ENCODE measurements at places on chromosomes 11 and 22. TPM values are rescaled to one million over a fixed set of nuclear protein-coding genes. Genes with fewer than 3 reads are reported as not detected.

DNA sequence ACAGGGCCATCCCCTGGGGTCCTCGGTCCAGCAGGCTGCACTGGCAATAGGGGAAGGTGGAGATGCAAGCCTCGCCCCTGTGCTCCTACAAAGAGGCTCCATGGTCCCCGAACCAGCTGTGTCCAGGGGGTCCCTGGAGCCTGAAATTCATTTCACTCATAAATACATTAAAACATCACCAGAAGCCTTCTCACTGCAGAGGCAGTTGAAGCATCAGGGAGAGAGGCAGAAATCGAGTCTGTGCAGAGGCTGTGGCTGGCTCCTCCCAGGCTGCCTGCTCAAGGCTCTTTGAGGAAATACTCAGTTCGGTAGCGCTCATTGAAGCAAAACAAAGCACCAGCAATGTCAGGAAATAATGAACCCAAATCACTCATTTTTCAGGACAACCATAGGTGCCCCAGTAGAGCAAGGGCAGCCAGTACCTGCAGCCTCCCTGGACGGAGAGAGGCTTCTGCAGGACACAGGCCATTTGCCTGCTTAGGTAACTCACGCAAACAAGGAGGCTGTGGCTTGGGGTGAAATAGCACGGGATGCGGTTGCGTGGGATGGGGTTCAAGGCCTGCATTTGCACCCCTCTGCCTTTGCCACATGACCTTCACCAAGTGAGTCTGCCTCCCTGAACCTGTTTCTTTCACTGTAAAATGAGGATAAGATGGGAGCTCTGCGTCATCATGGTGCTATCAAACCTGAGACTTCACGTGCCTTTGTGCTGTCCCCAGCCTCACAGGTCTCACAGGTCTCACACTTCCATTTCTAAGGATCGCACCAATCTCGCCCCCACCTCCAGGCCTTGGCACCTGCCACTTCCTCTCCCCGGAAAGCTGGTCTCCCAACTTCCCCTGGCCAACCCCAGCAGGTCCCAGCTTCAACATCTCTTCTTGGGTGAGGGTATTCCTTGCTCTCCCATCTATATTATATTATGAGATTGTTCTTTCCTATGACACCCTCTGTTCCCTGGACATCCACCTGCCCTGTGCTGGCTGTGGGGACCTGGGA is 84.3 kb upstream of the SHISAL1 start:
- H3K4me3 ChIP-seq: no peak overlapping the region
- no peaks in the 10 kb centered on the region for H3K36me3 ChIP-seq
- H3K27me3 ChIP-seq: no peaks in the 10 kb centered on the region
- H3K4me1 ChIP-seq: no peaks in the 10 kb centered on the region
- no peak for DNase-seq
- H3K27ac ChIP-seq: no peak overlapping the region

GRCh38 chr11:62922653-62923431 is 1.7 kb upstream of the CHRM1 start:
- peaks cover 48% of the 10 kb centered on the region for H3K27me3 ChIP-seq
- peaks cover 3% of the 10 kb centered on the region for H3K4me1 ChIP-seq
- no peak overlapping the region for H3K27ac ChIP-seq

GRCh38 chr11:111922803-111923202 is 4.1 kb downstream of the C11orf52 start:
- no peaks in the 10 kb centered on the region for H3K27me3 ChIP-seq
- no peak overlapping the region for H3K27ac ChIP-seq
- no peaks in the 10 kb centered on the region for H3K36me3 ChIP-seq
- H3K4me3 ChIP-seq: no peak overlapping the region

- no peak for DNase-seq
- H3K27ac ChIP-seq: no peak within 1 kb of the TSS
- H3K27me3 ChIP-seq: no peaks in the 10 kb centered on the region
- peak within 1 kb of the TSS; percentile 46 for H3K4me3 ChIP-seq
- peaks cover 40% of the 10 kb centered on the region for H3K36me3 ChIP-seq
Observed at GRCh38 chr11:67303132-67303834, at the start of gene SSH3. Gene SSH3, plus strand, starts transcription at chr11:67303530. Its CDS starts 96 bp downstream, at chr11:67303626.

DNA sequence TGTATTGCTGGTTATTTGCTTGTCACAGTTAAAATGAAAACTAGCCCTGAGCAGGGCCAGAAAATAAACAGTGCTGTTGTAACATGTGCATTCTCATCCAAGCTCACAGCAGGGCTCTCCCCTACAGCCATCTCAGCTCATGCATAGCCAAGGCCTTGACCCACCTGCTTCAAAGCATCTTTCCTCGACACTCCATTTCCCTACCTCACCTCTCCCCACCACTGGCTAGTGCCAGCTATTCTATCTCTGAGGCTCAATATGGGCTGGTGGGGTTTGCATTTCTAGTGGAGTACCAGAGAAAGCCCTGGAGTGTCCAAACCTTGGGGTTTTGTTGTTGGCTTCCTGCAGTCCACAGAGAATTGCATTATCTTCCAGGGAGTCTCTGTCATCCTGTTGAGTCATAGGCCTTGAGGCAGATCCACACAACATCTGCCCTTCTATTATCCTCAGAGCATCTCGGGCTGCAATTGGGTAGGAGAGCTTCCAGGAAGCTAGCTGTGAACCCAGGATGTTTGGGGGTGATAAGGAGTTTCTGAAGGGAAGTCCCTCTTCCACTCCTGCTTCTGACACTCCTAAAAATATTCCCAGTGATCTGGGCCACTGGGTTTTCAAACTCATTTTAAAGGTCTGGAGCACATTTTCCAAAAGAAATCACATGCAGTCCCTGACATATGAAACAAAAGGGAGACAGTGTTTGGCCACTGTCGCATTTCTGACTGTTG is 36.1 kb upstream of the AMOTL1 start:
- no peaks in the 10 kb centered on the region for H3K36me3 ChIP-seq
- no peak for DNase-seq
- no peak overlapping the region for H3K27ac ChIP-seq
- H3K4me3 ChIP-seq: no peak overlapping the region

Gene ZNF214
- total RNA-seq: 0.57 TPM

- peaks cover 14% of the 10 kb centered on the region for H3K4me1 ChIP-seq
- no peak for DNase-seq
- no peak overlapping the region for H3K27ac ChIP-seq
- no peaks in the 10 kb centered on the region for H3K36me3 ChIP-seq
- no peak overlapping the region for H3K4me3 ChIP-seq
- no peaks in the 10 kb centered on the region for H3K27me3 ChIP-seq
Observed at GRCh38 chr22:17268501-17269223, 49.4 kb upstream of the ADA2 start.

Gene MUC6
- 0.19 TPM for total RNA-seq

Gene BIRC2
- total RNA-seq: 127 TPM

GRCh38 chr11:45859661-45860140 is 12.4 kb downstream of the CRY2 start:
- peaks cover 70% of the 10 kb centered on the region for H3K36me3 ChIP-seq
- H3K4me3 ChIP-seq: no peak overlapping the region
- DNase-seq: no peak
- H3K27ac ChIP-seq: peak overlapping the region; percentile 76
- H3K4me1 ChIP-seq: peaks cover 19% of the 10 kb centered on the region

DNA sequence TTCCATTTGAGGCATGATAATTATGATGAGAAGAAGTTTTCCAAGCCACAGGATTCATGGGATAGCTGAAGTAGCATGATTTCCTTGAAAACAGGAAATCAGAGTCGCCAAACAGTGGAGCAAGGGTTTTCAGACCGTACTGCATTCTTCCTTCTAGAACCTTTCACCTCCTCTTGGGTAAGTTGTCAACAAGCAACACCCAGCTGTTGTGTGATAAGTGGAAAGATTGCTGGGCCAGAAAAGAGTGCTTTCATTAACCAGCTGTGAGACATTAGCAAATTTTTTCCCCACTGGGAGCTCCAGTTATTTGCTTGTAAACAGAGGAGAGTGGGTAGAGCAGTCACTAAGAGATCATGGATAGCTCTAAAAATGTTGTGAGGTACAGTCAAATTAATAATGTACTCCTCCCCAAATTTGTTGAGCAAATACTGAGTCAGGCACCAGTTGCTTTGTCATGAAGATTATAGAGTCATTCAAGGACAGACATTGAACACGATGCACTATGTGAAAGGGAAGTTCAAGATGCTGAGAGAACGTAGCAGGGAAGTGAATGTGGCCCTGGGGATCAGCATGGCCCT is 11.7 kb upstream of the MPEG1 start:
- no peaks in the 10 kb centered on the region for H3K4me1 ChIP-seq
- H3K4me3 ChIP-seq: no peak overlapping the region
- no peaks in the 10 kb centered on the region for H3K36me3 ChIP-seq
- H3K27ac ChIP-seq: no peak overlapping the region
- no peaks in the 10 kb centered on the region for H3K27me3 ChIP-seq

Gene THRSP
- total RNA-seq: not detected

- H3K36me3 ChIP-seq: no peaks in the 10 kb centered on the region
- no peaks in the 10 kb centered on the region for H3K4me1 ChIP-seq
- no peak overlapping the region for H3K4me3 ChIP-seq
- H3K27me3 ChIP-seq: no peaks in the 10 kb centered on the region
- no peak for DNase-seq
Observed at GRCh38 chr11:43217849-43218248, 93.9 kb upstream of the API5 start.

DNA sequence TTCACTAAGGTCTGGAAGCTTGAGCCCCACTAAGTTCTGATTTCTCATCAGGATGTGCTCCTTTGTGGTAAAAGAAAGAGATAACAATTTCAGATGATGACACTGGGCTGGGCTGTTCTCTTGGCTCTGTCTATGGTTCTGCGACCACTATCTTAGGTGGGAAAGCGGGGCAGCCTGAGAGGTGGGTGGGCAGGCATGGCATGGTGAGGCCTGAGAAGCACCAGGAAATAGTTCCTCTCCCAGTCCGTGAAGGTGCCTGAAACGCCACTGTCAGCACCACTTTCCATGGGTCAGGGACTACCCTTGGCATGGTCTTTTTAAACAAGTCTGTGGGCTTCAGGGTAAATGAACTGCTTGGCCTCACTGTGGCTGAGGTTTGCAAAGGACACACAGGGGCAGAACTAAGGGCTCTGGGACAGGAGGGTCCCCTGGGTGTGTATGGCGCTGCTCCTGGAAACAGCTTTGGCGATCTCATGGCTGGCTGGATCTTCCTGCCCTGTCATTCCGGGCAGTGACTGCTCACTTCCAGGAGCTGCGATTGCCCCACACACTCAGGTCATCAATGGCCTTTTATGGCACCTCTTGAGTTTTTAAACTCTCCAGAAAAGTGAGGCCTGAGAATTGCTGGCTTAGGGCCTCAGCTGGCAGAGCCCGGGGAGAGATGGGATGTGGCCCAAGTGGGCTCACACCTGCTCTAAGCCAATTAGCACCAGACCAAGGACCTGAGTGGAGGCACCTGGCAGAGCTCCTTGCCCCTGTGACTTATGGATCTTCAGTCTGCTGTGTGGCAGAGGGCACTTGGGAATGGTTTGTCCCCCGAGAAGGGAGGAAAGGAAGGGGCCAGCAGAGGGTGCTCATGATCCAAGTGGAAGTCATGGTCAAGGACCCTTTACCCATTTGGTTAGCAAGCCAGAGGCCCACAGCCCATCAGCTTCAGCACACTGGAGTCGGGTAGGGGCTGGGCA is 55.6 kb upstream of the LYVE1 start:
- no peaks in the 10 kb centered on the region for H3K27me3 ChIP-seq
- H3K4me3 ChIP-seq: no peak overlapping the region
- no peaks in the 10 kb centered on the region for H3K36me3 ChIP-seq

DNA sequence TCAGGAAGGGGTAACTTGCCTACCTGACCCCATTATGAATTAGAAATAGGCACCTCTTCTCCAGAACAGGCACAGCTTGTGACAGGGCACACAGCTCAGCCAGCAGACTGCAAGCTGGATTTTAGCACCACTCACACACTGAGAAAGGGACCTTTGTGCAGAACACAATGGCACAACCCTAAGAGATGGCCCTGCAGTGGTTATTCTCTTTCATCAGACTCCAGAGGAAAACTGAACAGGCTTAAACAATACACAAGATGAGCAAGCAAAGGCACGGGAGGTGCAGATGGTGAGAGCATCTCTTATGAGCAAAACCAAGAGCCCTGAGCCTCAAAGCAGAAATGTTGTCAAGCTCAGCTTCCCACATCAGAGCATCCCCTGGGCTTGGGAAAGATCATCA is 93.8 kb upstream of the LRRC55 start:
- H3K36me3 ChIP-seq: no peaks in the 10 kb centered on the region
- no peaks in the 10 kb centered on the region for H3K27me3 ChIP-seq
- DNase-seq: no peak
- no peak overlapping the region for H3K4me3 ChIP-seq
- H3K4me1 ChIP-seq: no peaks in the 10 kb centered on the region
- H3K27ac ChIP-seq: no peak overlapping the region

DNA sequence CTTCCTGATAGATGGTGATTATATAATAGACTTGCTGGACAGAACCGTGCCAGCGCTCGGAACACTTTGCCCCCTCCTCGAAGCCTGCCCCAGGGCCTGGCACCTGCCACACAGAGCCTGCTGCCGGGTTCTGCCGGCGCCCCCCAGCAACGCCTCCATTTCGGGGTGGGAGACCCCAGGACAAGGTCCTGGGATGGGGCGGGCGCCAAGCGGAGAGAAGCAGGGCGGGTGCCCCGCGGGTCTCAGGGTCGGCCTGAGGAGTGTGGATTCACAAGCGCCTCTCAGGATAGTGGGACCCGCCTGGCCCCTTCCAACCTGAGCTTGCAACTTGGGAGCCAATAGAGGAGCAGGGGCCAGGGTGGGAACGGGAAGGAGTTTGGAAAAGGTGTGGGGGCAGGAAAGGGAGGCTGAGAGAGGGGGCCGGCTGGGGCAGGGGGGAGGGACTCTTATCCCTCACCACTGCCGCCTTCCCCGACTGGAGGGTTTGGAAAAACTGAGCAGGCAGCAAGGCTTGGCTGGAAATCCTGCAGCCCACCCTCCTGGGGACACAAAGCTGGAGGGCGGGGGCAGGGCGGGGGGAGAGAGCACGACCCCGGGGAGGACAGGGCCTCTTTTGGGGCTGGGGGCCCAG is 3.3 kb upstream of the BCL9L start:
- peak overlapping the region; percentile 97 for H3K27ac ChIP-seq
- peaks cover 65% of the 10 kb centered on the region for H3K4me1 ChIP-seq
- DNase-seq: peak; percentile 76
- no peaks in the 10 kb centered on the region for H3K27me3 ChIP-seq
- H3K36me3 ChIP-seq: no peaks in the 10 kb centered on the region

- H3K4me3 ChIP-seq: no peak overlapping the region
- no peaks in the 10 kb centered on the region for H3K36me3 ChIP-seq
- H3K27ac ChIP-seq: no peak overlapping the region
- no peak for DNase-seq
- peaks cover 11% of the 10 kb centered on the region for H3K27me3 ChIP-seq
Observed at GRCh38 chr22:28894807-28895206, 11.4 kb downstream of the ZNRF3 start.

Gene TRIM77
- not detected for total RNA-seq

GRCh38 chr11:105181100-105181499 is 41.5 kb upstream of the CARD18 start:
- DNase-seq: no peak
- H3K4me1 ChIP-seq: no peaks in the 10 kb centered on the region
- H3K4me3 ChIP-seq: no peak overlapping the region
- H3K27me3 ChIP-seq: no peaks in the 10 kb centered on the region

DNA sequence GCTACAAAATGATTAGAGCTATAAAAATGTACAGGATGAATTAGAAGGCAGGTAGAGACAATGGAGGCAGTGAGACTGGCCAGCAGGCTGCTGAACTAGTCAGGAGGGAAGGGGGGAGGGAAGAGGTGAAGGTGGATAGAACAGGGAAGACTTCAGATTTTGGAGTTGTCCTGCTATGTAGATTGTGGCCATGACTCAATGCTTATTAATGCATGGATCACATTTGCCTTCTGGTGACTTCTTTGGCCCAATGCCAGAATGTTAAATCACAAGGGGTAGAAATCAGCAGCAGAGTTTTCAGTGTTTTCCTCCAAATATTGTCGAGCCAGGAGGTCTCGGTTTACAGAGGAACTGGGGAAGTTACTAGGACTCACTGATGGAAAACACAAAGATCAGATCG is 346.6 kb downstream of the AASDHPPT start:
- H3K4me1 ChIP-seq: no peaks in the 10 kb centered on the region
- H3K27ac ChIP-seq: no peak overlapping the region
- no peak overlapping the region for H3K4me3 ChIP-seq
- no peaks in the 10 kb centered on the region for H3K27me3 ChIP-seq
- no peaks in the 10 kb centered on the region for H3K36me3 ChIP-seq
- no peak for DNase-seq

Data from thymus (tissue), 14 donors.